AG08396 (cell line): ENCODE measurements at places on chromosomes 1 and 21.

- no peak for DNase-seq
Measured at GRCh38 chr1:217881131-217881543, 250.0 kb downstream of the SPATA17 start.

- no peak for DNase-seq
Measured at GRCh38 chr1:205451202-205451601, 4.6 kb downstream of the BLACAT1 start.

GRCh38 chr1:193123751-193124150, 1.9 kb downstream of the CDC73 start:
- DNase-seq = no peak

DNA sequence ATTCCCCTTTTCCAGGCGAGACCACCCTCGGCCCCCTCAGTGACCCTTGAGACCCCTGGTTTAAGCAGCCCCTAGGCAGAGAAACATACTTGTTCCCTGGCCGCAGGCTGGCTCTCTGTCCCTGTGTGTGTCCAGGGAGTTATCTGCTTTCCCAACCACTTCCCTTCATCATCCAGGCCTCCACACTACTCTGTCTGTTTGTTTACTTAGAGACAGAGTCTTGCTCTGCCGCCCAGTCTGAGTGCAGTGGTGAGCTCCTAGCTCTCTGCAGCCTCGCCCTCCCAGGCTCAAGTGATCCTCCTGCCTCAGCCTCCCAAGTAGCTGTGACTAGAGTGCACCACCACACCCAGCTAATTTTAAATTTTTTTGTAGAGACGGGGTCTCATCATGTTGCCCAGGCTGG, 5.8 kb upstream of the VWA1 start:
- DNase-seq = peak; percentile 71

DNA sequence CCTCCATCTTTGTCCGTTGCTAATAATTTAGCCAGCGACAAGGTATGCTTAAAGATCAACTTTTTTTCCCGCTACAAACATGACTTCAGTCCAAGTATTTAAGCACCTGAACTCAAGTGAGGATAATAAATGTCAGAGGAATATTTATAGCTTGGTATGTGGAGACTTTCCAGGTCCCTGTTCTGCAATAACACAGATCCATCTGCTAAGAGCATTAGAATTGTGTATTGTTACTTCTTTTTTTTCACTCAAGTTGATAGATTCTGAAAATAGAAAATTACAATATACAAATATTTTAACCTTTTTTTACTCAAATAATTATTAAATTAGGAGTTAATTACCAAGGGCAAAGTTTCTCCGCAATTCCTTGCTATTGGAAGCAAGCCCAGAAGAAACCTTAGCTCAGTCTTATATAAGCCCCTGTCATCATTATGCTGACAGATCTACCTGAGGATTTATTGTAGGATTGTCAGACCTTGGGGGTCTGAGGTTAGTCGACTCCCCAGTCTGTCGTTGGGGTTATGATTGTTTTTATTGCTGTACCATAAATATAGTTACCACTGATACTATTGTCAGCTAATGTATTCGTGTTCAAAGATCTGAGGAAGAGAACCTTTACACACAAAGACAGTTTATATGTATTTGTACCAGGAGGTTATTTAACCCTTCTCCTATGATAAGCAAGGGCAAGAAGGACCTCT, 337.9 kb downstream of the TBX15 start:
- DNase-seq = no peak

GRCh38 chr1:183021405-183022201, 1.6 kb upstream of the LAMC1 start:
- DNase-seq = no peak

DNA sequence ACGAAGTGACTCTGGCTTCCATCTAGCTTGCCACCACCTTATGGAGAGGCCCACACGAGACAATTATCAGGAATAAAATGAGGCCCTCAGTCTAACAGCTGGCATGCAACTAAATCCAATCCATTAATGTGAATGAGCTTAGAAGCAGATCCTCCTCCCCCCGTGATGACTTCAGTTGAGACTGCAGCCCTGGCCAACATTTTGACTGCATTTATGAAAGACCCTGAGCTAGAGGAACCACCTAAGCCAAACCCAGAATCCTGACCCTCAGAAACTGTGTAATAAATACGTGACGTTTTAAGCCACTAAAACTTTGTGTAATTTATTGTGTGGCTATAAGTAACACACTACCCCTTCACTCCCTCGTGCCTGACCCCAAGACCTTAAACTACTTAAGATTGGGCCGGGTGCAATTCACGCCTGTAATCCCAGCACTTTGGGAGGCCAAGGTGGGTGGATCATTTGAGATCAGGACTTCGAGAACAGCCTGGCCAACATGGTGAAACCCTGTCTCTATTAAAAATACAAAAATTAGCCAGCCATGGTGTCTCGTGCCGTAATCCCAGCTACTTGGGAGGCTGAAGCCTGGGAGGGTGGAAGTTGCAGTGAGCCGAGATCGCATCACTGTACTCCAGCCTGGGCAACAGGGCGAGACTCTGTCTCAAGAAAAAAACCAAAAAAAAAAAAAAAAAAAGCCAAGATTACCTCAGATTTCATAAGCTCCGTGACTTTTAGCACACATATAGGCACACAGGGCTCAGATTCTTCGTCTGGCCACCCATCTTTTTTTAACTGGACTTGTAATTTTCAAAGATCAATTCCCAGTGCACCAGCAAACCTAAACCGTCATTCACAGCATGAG, 72.5 kb downstream of the ENAH start:
- no peak for DNase-seq

- DNase-seq = no peak
Measured at GRCh38 chr1:109255097-109255651, 5.8 kb downstream of the CELSR2 start.

DNA sequence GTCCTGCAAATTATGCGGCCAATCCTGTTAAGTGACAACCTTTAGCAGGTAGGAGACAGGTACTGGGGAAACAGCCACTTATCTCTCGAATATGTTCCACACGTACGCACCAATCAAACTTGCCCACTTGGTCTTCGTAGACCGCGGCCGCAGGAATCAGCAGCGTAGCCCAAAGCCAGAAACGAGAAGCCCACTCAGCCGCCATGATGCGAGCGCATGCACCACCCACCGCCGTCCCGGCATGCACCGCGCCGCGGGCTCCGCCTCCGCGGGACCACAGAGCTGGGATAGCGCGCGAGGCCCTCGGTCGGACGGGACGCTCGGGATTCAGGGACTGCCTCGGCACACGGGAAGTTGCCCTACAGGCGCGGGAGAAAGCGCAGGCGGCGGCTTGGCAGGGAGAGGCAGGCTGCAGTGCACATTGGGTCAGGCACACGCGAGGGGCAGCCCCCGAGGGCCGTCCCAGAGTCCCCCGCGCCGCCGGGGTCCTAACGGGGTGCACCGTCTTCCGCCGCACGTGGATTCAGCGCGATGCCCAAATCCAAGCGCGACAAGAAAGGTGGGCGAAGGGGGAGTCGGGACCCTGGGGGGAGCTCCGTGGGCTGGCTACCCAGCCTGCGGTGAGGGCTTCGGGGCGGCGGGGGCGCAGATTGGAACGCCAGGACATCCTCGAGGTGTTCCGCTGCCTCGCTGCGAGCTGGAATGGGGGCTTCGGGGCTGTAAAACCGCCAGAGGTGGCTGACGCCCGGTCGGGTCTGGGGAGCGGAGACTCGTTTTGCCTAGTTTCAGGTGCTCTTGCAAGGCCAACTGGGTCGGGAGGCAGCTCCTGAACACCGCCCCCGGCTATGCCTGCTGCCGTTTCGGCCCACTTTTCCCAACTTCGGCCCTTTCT, at the start of the genes EMC1 and MRTO4:
Gene EMC1 (minus strand): TSS at position 220 of the 892 bp plus-strand sequence. CDS start 15 bp downstream, at position 205.
Gene MRTO4 (plus strand): TSS at position 501 of the 892 bp plus-strand sequence. CDS start 31 bp downstream, at position 532.
- peak; percentile 95 for DNase-seq
